ENCODE measurements at places on chromosomes 3 and 15.

GRCh38 chr3:52246264-52246620, 683 bp downstream of the PPM1M start:
- no peak for DNase-seq

GRCh38 chr3:43411429-43411828, 125.1 kb downstream of the SNRK start:
- DNase-seq = no peak

- no peak for DNase-seq
Observed at GRCh38 chr3:12509466-12509865, 25.2 kb downstream of the TSEN2 start.

GRCh38 chr3:194328053-194328657, 23.0 kb downstream of the CPN2 start:
- no peak for DNase-seq

DNA sequence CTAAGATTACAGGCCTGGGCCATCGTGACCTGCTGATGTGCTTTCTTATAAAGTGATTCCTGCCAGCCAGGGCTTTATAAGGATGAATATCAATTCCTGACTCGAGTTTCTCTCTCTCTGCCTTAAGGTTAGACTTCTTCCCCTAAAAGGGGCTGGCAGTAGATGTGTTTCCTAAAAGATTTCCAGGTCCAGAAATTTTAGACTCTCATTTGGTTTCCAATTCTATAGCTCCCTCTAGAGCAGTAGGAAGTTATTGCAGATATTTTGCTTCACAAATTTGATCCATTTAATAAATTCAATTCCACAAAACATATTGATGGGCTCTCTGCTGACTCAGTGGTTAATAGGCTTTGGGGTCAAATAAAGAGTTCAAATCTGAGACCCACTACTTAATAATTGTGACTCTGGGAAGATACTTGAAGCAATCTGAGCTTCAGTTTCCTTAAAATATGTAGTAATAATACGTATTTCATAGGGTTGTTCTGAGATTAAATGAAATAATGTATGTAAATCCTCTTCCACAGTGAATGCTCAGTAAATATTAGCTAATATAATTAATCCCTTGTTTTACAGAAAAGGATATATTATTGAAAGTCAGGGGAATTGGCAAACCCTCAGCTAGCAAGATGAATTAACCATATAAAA, 2.1 kb downstream of the TRIM69 start:
- no peak for DNase-seq

- DNase-seq = no peak
Observed at GRCh38 chr3:173743516-173743915, 346.0 kb downstream of the NLGN1 start.

- no peak for DNase-seq
Observed at GRCh38 chr15:72237029-72237852, 6.3 kb upstream of the PKM start.

- DNase-seq = no peak
Observed at GRCh38 chr15:66765478-66766281, 63.6 kb downstream of the SMAD6 start.

- no peak for DNase-seq
Observed at GRCh38 chr3:24578951-24579421, 84.3 kb upstream of the THRB start.

DNA sequence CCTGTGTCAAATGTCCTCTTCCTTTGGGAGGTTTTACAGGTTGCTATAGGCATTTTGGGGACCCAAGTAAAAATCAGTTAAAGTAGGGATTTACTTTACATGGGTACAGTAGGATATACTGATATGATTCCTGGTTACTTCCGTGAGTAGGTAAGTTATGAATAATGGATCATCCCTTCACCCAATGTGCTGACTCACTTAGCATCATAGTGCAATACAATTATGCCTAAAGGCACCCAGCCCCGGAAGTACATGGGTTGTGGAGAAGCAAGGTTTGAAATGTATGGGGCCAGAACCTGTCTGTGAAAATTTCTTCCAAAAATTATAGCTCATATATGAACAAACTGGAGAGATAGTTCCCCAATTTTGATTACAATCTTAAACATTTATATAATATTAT, 64.0 kb downstream of the GLB1 start:
- no peak for DNase-seq

DNA sequence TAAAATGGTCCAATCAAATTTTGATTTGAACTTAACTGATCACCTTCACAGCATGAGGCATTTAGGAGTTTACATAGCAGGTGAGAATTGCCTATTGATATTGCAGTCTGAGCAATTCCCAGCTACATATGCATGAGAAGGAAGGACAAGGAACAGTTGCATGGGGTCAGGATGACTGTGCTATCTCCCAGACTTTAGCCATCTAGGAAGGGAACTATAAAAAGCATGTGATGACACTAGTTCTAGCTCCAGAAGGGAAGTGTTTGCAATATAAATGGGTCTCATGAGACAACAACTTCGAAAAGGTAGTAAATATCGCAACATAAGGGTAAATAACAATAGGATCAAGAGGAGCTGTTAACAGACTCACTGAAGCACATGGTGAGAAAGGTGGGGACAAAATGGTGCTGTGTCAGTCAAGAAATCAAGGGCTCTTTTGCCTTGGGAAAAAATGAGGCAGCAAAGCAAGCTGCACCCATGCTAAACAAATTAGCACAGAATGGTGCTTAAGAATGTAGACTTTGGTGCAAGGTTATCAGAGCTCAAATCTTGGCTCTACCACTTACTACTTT, 90.4 kb upstream of the SLC2A2 start:
- no peak for DNase-seq

- no peak for DNase-seq
Observed at GRCh38 chr3:126912491-126913195, 70.3 kb upstream of the PLXNA1 start.
